ENCODE measurements at places on chromosomes 7 and 10. TPM values are rescaled to one million over a fixed set of nuclear protein-coding genes. Genes with fewer than 3 reads are reported as not detected.

FAM25G gene
- not detected for total RNA-seq

WNT8B gene
- total RNA-seq: not detected

ZNF138 gene
- 17.4 TPM for total RNA-seq

ASB10 gene
- total RNA-seq: 4.9 TPM

COL1A2 gene
- 4,115 TPM for total RNA-seq

HOXA9 gene
- total RNA-seq: not detected

CCDC3 gene
- total RNA-seq: 15.0 TPM

LIPF gene
- total RNA-seq: not detected

CACNB2 gene
- total RNA-seq: 3.3 TPM

SPDYE5 gene
- total RNA-seq: not detected

KIF20B gene
- total RNA-seq: 10.9 TPM

VWC2 gene
- 0.10 TPM for total RNA-seq

STMP1 gene
- total RNA-seq: 19.2 TPM

ARHGEF35 gene
- total RNA-seq: 4.2 TPM

CDK6 gene
- 168 TPM for total RNA-seq

TMEM176B gene
- 27.5 TPM for total RNA-seq

NANOS1 gene
- total RNA-seq: 4.6 TPM

SLC26A5 gene
- 0.21 TPM for total RNA-seq

LRRD1 gene
- total RNA-seq: 0.21 TPM

PPP3CB gene
- 150 TPM for total RNA-seq

ASB4 gene
- 26.9 TPM for total RNA-seq

COBL gene
- total RNA-seq: 87.7 TPM

NRCAM gene
- 16.2 TPM for total RNA-seq

CALHM2 gene
- total RNA-seq: 10.1 TPM

SH2B2 gene
- total RNA-seq: 15.9 TPM

CDH23 gene
- 12.2 TPM for total RNA-seq

ITPRID1 gene
- 0.92 TPM for total RNA-seq

NXPH1 gene
- not detected for total RNA-seq

LBX1 gene
- total RNA-seq: 5.6 TPM

AKR1C1 gene
- total RNA-seq: 5.4 TPM

HGF gene
- total RNA-seq: 10.2 TPM

XRCC2 gene
- 3.8 TPM for total RNA-seq

OR13A1 gene
- not detected for total RNA-seq

EPDR1 gene
- 220 TPM for total RNA-seq

All from tongue (tissue), 3 donors.